ENCODE measurements at places on chromosomes 6 and 20.

- no peak for DNase-seq
Observed at GRCh38 chr6:117955684-117956256, 48.7 kb downstream of the SLC35F1 start.

- DNase-seq = no peak
Observed at GRCh38 chr6:42339991-42340401, 111.7 kb downstream of the TRERF1 start.

DNA sequence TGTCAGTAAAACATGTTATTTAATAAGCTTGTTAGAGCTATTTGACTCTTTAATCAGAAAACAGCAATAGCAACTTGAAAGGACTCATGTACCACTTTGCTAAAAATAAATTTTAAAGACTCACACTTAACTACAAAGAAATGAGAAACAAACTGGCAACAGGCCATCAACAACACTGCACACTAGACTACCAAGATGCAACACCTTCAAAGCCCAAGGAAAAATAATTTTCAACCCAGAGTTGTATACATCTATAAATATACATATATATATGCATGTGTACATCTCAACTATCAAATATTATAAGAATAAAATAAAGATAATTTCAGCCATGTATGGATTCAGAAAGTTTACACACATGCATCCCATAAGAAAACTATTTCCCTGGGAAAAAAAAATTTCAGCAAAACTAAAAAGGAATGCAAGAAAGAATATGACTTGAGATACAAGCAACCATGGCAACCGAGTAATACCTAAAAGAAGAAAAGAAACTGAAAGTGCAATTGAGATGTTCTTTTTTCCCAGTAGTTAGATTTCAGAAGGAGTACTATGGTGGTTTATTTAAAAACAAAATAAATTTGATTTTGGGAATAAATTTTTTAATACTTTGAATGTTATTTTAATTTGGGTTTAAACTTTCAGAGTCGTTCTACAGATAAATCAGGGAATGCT, 303.8 kb downstream of the UBE3D start:
- no peak for DNase-seq

DNA sequence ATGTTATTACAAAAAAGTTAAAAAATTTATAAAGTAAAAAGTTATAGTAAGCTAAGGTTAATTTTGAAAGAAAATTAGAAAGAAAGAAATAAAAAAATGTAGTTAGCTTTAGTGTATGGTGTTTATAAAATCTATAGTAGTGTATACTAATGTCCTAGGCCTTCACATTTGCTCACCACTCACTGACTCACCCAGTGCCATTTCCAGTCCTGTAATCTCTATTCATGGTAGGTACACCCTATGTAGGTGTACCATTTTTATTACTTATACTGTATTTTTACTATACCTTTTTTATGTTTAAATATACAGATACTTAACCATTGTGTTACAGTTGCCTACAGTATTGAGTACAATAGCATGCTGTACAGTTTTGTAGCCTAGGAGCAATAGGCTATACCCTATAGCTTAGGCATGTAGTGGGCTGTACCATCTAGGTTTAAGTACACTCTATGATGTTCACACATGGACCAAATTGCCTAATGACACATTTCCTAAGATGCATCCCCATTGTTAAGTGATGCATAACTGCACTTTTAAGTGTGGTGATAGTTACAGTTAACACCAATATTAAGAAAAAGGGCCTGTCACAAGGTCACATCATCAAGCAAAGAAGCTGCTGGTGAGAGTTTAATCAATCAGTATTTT, 8.0 kb downstream of the CD2AP start:
- DNase-seq = no peak

GRCh38 chr20:3603108-3603507, 60.1 kb downstream of the GFRA4 start:
- DNase-seq = no peak

DNA sequence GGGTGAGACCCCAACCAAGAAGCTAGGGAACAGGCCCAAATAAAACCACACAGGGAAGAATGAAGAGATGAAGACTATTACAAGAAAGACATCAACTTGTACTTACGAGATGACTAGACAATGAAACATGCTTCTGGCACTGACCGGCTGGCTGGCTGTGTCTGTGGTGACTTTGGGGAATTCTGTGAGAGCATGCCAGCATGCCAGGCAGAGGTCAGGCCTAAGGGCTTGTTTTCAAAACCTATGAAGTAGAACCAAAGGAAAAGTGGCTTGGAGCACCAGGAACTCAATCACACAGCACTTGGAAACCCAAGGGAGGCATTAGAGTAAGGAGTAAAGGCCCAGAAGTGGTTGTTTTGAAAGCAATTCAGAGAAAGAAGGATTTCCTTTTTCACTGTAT, 28.4 kb upstream of the GSTA3 start:
- DNase-seq = no peak

DNA sequence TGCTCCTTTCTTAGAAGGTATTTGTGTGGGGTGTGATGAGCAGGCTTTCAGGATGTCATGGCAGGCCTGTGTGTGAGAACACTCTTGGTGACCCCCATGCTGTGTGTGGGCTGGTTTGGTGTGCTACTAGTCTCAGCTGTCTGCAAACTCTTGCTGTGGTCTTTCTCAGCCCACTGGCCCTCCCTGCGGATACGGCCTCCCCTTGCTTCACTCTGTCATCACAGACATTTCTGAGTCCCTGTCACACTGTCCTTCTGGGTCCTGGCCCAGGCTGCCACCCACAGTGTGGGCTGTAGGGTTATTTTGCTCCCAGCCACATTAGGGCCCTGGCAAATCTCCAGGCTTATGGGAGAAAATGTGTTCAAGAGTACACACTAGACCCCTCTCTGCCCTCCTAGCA, 39.0 kb upstream of the ARMC2 start:
- no peak for DNase-seq

DNA sequence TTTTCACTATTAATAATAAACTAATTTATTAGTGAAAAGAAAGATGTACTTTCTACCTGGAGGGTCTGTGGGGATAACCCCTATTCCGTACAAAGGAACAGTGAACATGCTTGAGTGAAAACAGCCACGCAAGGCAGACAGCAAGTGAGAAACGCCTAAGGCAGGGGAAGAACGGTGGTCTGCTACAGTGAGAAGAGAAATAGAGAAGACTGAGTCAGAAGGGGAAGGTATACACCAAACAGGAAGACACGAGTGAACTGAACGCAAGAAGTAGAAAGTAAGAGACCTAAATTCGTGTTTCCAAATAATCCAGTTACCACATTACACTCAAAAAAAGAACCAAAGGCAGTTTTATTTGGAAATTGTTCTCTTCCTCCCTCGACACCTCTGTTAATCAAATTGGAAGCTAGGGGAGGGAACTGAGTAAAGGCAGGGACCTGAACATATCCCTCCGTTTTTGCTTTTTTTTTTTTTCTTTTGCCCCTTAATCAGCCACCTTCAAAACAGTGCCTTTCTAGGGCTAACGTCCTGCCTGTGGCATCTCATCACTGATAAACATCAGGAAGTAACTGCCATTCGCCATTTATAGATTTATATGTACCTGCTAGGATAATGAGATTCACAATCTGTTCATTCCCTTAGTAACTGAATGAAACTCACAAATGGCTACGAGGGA, 48.9 kb downstream of the ATXN1 start:
- no peak for DNase-seq

Data from HuH-7.5 (cell line).